NCI-H1694 treated with DMSO at 0.1 percent for 48 hours (cell line): ENCODE measurements at places on chromosomes 12 and 14.

DNA sequence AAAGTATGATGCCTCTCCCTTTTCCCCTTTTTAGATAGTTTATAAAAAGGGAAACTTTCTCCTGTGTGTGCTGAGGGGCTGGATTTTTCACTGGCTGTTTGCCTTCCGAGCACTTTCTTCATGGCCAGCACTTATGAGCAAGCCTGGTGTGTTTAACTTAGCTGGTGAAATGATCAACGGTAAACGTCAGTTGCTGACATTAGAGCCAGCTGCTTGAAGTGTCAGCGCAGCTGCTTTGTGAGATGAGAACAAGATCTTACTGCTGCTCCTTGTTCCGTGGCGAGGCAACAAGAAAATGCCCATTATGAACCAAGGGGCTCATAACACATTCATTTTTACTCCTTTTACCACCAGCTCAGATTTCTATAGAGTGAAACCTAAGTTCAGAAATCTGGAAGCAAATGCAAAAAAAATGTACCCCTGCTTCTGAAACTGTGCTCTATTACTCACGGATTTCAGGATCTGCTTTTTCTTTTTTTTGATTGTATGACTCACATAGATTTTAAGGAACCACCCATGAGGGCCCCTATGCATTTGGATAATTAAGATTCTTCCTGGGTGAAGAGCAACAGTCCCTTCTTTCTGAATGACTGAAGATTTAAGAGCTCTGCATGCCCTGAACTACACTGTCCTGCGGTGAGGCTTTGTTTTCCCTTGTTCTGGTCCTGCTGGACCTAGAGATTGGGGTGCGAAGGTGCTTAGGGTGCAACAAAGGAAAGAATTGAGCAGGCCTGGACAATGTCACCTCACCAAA lies 74.3 kb upstream of the CPM start:
- no peak for DNase-seq

DNA sequence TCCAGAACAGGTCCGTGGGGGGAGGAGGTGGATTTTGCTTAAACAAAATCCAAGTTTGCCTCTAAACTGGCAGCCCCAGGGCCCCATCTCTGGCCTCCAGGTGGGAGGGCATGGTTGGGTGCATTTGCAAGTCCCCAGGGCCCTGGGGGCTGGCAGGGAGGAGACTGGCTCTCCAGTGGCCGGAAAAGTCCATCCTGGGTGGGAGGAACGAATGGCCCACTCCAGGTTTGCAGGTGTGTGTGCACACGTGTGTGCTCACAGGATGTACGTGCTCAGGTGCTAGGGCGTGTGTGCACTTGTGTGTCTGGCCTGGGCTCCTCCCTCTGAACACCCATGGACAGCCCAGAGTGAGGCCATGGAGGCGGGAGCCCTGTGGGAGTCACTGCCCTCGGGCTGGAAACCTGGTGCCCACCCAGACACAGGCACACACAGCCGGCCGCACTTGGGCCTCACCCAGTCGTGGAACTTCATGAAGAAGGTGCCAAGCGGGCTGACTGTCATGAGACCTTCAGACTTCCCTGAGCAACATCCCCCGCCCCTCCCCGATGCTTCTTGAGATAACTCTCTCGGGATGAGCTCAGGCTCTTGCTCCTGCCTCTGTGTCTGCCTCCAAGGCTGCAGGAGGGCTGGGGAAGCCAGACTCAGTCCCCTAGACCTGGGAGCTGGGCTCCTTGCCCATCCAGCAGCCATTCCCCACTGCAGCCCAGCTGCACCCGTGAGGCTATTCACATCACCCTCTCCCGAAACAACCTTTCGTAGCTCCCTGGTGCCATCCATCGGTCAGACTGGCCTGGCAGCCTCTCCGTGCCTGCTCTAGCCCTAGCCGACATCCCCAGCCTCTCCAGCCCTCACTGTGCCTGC lies 9.4 kb downstream of the AHNAK2 start:
- DNase-seq, result no peak

- no peak for DNase-seq
These were observed 192.3 kb downstream of the BCAT1 start for GRCh38 chr12:24756479-24757024.

DNA sequence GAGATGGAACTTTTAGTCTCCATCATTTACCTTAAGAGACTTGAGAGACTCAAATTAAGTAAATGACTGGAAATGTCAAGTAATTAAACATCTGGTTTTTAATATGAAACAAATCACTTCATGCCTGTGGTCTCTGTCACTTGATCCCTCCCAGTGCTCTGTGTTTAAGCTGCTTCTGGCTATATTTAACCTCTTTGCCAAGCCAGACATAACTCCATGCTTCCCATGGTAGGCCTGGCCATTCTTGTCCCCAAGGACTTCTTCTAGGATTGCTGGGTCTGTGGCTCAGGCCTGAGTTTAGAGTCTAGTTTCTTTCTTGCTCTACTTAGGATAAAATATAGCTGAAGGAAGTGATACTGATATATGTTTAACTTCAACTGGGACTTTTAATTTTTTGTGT lies 1013.6 kb downstream of the FLRT2 start:
- DNase-seq, result peak; percentile 4

DNA sequence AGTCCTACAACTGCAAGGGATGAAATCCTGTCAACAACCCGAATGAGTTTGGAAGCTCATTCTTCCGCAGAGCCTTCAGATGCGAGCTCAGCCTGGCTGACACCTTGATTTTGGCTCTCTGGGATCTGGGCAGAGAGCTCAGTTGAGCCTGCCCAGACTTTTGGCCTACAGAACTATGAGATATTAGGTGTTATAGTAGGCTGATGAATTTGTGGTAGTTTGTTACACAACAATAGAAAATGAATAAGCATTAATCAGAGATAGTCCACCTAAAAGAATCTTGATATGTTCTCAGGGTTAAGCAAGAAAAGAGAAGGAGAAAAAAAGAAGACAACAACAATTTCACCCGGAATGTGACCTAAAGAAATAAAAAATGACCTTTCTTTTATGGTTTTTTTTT lies 30.4 kb upstream of the GZMB start:
- DNase-seq, result no peak

DNA sequence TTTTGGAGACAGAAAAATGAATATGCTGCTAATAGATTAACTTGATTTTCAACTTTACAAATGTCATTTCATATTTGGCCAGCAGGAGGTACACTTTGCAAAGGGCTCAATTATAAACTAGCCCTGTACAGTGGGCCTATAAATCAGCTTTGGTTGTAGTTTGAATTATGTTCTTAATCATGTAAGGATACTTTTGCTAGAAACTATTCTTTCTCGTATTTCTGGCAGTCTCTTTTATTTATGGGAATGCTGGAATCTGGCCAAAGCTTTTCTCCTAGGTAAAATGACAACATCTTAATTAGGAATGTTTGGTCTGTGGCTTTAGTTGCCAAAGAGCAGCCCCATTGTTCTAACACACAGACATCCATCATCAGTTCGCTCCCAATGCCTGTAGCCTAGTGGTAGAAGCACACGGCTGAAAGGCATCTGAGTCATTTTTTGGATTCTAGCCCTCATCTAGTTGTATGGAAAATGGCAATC lies 1322.3 kb upstream of the SEL1L start:
- DNase-seq, result peak; percentile 55

- no peak for DNase-seq
These were observed 45.6 kb downstream of the C14orf132 start for GRCh38 chr14:96084796-96085195.

- DNase-seq, result no peak
These were observed 28.8 kb upstream of the INF2 start for GRCh38 chr14:104660597-104660996.

GRCh38 chr12:63944586-63945228 lies 100.2 kb downstream of the SRGAP1 start:
- no peak for DNase-seq

- DNase-seq, result no peak
These were observed 50.0 kb downstream of the TSPAN19 start for GRCh38 chr12:84986117-84986516.

DNA sequence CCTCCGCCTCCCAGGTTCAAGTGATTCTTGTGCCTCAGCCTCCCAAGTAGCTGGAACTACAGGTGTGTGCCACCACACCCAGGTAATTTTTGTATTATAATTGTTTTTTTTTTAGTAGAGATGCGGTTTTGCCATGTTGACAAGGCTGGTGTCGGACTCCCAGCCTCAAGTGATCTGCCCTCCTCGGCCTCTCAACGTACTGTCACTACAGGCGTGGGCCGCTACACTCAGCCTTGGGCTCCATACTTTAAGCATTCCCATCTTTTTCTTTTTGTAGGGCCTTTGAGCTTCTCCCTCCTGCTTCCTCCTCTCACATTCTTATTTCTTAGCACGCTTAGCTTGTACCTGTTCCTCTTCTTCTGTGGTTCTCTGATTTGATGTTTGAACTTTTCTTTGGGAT lies 62.8 kb downstream of the SERPINA3 start:
- no peak for DNase-seq

GRCh38 chr12:96237465-96238077 lies 43.4 kb downstream of the ELK3 start:
- no peak for DNase-seq

DNA sequence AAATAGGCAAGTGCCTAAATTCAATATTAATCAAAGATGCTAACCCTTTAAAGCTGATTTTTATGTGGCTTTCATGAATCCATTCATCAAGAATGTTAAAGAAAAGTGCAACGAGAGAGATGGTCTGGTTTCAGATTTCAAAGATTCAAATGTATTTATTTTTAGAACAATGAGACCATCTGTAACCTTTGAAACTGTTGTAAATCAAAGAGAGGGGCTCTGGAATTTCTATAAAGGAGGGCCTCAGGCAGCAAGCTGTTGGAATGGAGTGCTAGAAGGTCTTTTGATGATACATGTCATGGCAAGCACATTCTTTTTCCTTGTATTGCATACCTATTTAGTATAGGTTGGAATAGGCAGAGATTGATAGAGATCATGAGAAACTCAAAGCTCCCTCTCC lies 433.0 kb downstream of the LRIG3 start:
- DNase-seq, result no peak

GRCh38 chr12:99066726-99067125 lies 421.6 kb downstream of the APAF1 start:
- DNase-seq, result no peak

DNA sequence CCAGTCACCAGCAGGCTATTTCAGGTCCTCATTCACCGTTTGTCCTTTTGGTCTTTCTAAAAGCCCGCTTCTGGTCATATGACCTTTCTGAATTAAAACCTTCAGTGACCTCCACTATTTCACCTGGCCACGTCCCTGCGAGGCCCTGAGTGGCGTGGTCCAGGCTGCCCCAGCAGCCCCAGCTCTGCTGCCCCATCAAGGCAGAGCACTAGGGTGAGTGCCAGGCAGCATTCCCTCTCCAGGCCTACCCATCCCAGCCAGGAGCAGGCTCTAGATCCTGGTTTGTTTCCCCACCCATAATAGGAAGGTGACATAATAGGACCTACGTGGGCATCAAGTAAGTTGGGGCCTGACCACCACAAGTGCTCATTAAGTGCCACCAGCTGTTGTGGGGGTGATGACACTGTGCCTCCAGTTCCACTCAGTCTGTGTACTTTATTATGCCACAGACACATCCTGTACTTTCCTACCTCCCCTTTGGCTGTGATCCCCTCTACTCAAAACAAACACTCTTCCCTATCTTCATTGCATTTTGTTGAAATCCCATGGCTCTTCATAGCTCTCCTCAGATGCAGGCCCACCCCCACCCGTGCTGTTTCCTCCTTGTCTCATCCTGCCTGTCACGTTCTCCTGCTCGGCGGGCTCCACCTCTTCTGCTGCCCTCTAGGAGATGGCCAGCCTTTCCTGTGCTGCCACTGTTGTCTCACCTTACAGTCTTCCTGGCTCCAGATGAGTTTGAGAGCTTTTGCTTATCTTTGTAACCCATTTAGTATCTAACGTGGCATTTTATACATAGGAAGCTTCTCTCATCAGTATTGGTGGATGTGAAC lies 21.4 kb downstream of the CKB start:
- DNase-seq, result no peak

DNA sequence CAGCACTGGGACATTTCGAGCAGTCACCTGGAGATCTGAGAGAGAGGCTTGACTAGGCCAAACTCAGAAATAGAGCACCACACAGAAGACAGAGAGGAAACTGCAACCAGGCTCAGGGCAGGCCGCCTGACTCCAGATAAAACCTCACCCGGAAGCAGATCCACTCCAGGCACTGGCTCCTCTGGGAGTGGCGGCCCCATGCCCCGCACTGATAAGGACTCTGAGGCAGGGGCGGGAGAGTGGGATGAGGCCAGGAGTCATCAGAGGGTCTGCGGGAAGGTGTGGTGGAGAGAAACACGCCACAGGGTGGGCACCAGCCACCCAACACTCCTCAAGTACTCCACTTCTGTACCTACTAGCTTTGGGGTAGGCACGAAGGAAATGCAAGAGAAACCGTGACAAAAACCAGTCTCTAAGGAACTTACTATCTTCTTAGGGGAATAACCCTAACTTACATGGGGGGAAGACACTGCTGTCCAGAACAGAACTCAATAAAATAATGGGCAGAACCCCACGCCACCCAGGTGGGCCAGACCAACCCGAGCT lies 71.3 kb downstream of the CHGA start:
- no peak for DNase-seq

DNA sequence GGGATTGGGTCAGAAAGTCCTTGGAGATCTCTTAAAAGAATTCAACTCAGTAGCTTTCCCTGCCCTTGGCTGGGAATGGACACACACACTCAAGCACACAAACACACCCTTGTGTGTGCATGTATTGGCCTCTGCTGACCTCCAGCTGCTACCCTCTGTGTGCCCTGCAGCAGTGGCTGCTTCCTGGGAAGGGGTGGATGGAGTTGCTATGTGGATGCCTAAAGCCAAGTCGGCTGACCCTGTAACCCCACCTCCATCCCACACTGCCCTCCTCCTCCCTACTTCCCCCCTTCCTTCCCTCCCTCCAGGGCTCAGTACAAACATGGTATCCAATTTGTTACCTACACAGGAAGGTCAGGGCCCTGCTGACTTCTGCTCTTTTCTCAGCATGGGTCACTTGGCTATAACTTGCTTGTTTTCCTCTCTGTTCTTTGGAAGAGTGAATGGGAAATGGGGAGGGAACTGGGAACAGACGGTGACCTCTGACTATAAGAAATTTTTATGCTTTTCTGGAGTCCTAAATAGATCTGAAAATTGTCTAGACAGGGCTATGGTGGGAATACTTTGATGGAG lies 351.6 kb upstream of the TBX3 start:
- DNase-seq, result no peak

DNA sequence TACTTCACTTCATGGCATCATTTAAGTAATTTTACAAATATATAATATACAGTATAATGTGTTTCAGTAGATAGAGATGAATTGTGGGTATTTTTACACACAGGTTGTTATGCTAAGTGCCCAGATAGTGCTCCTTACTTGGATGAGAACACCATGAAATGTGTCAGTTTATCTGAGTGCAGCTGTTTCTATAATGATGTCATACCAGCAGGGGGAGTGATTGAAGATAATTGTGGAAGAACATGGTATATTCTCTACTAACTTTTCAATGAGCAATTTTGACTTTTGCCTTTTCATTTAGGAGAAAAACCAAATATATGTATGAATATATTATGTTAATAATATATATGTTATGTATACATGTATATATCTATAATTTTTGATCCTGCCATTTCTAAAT lies 221.6 kb downstream of the LRRK2 start:
- DNase-seq, result no peak

DNA sequence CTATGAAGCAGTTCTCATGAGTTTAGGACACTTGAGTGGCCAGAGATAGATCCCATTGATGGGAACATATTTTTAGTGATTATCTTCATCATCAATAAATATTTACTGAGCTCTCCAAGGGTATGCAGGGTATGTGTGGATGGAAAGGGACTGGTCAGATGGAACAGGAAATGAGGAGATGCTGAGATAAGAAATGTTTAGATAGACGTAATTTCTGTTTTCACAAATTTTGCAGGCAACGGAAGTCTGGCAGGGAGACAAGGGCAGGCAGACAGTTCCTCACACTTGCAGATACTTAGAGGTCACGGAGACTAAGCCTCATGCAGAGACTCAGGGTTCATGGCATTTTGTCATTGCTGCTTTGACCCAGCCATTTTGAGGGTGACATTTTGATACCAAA lies 24.3 kb downstream of the BCL2L14 start:
- no peak for DNase-seq
